Activated naive CD4-positive, alpha-beta T cell treated with anti-CD3 and anti-CD28 coated beads, Interleukin-2, amount 10 ng/mL, durations not matched to agents 7 days and 5 days (primary cell): ENCODE measurements at places on chromosomes 2 and 18.

GRCh38 chr2:96154506-96155380, 9.5 kb upstream of the DUSP2 start:
- peak; percentile 21 for DNase-seq

DNA sequence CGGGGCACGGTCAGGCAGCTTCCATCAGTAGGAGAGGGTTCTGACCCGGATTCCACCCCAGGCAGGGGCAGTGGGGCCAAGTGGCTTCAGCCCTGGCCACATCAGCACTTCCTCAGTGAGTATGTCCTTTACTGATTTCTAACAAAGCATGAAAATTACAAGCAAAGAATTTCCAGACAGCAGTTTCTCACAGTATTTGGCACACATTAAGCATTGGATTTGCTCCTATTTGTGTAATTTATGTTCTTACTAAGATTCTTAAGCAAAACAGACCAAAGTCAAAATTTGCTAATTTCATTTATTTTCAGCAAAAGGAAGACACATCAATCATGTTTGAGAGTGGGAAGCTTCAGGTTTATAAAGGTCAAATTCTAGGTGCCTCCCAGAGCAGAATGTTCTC, 73.3 kb upstream of the NFATC1 start:
- no peak for DNase-seq

DNA sequence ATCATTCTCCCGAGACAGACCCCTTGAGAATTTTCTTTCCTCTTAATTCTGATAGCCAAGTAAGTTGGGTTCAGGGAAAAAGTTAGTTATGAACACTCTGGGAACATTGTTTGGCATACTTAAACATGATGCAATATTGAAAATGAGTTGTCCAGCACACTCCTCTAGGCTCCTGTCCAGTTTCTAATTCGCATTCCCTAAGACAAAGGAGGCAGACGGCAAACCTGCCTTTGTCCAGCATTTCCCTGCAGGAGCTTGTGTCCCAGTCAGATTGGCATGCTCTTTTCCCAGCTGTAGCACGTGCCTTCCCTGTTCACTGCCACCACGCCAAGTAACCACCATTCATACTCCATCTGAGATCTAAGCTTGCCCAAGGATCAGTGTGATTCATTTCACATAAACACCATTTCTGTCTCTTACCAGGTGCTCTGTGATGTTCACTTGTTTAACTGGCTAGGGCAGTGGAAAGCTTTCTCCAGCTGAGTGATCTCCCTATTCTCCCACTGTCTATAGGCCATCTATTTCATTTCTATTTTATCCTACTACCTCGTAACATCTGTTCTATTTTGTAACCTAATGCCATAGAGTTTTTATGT, 150.0 kb upstream of the EPB41L3 start:
- no peak for DNase-seq

- peak; percentile 57 for DNase-seq
Measured at GRCh38 chr2:162840598-162841246, 2.2 kb upstream of the KCNH7 start.

GRCh38 chr2:174059884-174060244, 94.7 kb upstream of the SP3 start:
- no peak for DNase-seq

- DNase-seq, result no peak
Measured at GRCh38 chr2:169159686-169160085, 90.3 kb downstream of the DHRS9 start.

GRCh38 chr18:11654736-11655605, 34.1 kb upstream of the GNAL start:
- peak; percentile 66 for DNase-seq
